Activated CD4-positive, CD25-positive, alpha-beta regulatory T cell (primary cell): ENCODE measurements at places on chromosomes 5 and 9.

GRCh38 chr9:131349881-131350563, 43.9 kb upstream of the PRRC2B start:
- peak; percentile 77 for DNase-seq

- DNase-seq = no peak
Observed at GRCh38 chr5:103442750-103443149, 119.8 kb downstream of the NUDT12 start.

DNA sequence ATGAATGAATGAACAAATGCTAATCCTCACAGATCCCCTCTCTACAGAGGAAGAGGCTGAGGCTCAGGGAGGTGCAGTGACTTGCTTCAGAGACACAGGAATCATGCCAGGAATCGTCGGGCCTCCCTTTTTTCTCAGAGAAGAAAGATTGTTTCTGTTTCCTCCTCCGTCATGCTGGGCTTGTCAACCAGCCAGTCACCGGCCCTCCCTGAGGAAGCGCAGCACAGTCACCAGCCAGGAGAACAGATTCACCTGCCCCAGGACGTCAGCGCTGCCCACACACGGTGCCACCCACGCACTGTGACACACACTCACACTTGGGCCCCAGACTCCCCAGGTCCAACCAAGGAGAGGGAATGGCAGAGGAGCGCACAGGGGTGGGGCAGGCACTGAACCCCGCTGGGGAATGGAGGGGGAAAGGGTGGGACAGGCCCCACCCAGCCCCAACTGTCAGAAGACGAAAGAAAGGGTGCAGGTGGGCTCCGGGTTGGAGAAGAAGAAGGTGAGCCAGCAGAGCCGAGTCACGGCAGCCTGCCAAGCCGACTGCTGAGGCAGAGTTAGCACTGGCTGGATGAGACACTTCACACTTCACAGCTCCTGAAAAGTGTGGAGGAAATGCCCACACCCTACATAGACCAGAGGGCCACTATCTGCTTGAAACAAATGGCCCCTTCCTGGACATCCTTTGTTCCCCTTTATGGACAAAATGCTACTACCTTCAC, 13.8 kb upstream of the ERGIC1 start:
- DNase-seq = peak; percentile 8

DNA sequence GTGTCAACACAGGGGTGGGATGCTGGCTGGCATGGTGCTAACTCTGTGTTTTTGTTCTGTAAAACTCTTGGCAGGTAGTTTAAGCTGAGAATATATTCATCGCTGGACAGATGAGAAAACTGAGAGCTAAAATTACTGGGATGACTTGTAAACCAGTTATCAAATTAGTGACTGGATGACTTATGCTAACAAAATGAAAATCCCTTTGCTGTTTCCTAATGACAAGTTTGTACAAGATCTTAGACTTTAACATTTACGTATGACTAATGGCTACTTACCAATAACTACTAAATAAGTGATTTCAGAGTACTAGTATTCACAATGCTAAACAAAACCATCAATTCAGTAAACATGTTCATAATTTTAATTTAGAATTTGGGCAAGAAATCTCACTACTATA, 854.8 kb upstream of the ARRDC3 start:
- DNase-seq = no peak

DNA sequence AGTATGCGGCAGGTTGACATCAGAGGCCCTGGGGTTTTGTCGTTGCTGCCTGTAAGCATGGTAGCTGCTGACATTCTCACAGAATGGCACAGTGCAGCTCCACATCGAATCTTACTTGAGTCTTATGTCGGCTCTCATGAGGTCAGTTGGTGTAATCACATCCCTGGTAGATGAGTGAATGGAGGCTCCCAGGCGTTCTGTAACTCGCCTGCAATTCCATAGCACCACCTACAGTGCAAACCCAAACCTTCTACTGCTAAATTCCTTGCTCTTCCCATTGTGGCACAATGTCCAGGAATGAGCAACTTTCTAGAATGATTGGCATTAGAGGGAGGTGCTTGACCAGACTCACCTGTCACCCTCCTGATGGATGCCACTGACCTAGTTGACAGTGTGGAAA, 578.4 kb downstream of the CCDC171 start:
- no peak for DNase-seq

GRCh38 chr9:86825299-86825698, 122.0 kb downstream of the GAS1 start:
- no peak for DNase-seq

- DNase-seq = no peak
Observed at GRCh38 chr9:13513716-13514444, 234.4 kb upstream of the MPDZ start.

DNA sequence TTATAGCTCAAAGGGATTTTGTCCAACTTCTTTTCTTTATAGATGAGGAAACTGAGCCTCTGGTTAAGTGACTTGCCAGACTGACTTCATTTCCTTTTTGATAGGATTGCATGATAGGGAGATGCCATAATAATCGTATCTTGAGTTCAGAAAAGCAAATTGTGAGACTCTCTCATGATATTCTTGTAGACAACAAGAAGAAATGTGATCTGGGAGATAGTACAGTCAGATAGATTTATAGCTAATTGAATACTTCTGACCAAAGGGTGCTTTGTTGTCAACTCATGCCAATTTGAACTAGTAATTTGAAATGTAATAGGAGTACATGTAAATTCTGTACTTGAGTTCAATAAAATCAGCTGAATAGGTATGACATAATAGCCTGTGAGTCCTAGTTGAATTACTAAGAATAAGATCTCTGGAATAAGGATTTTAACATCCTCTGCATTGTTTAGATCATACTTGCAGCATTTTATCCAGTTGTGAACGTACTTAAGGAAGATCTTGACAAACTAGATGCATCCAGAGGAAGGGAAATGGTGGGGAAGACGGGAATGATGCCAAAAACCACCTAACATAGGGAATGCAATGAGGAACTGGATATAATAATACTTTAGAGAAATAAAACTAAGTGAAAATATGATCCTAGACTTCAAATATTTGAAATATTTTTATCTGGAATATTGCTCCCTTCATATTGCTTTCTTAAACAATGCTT, 25.5 kb downstream of the CWC27 start:
- DNase-seq = no peak

- DNase-seq = no peak
Observed at GRCh38 chr5:57137401-57137800, 36.5 kb upstream of the GPBP1 start.

GRCh38 chr9:68509689-68510088, 31.0 kb downstream of the TMEM252 start:
- no peak for DNase-seq

DNA sequence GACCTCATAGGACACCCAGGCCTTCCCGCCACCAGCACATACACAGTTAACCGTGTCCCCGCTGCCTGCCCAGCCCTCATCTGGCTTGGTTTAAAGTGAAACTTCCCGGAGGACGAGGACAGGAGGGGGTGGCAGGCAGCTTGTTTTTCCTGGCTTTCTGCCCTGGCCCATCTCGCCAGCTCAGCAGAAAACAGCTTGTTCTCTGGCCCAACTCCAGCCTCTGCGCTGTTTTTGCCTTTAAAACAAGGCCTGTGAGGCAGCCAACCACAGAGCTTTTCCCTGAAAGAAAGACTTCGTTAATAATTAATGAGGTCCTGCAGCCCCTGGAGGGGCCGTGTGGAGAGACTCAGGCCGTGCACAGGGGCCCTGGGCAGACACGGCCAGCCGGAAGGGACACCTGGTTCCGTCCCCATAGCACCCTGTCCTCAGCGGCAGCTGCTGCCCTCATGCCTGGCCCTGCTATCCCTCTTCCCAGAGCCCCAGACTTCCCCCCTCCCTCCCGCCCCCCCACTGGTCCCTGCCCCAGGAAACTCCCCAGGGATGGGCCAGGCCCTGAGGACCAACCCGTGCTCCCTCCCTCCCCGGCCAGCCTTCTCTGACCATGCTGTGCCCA, 108.7 kb downstream of the RXRA start:
- DNase-seq = no peak

DNA sequence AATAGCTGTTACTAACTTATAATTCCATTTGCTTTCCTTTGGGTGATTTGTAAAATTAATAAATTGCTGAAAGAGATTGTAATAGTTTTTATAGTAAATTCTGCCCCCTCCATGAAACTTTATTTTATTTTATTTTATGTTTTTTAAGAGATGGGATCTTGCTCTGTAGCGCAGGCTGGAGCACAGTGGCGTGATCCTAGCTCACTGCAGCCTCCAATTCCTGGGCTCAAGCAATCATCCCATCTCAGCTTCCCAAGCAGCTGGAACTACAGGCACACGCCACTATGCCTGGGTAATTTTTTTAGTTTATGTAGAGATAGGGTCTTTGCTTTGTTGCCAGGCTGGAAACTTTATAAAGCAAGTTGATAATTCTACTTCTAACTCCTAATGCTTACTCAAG, 395 bp downstream of the IL33 start:
- no peak for DNase-seq

DNA sequence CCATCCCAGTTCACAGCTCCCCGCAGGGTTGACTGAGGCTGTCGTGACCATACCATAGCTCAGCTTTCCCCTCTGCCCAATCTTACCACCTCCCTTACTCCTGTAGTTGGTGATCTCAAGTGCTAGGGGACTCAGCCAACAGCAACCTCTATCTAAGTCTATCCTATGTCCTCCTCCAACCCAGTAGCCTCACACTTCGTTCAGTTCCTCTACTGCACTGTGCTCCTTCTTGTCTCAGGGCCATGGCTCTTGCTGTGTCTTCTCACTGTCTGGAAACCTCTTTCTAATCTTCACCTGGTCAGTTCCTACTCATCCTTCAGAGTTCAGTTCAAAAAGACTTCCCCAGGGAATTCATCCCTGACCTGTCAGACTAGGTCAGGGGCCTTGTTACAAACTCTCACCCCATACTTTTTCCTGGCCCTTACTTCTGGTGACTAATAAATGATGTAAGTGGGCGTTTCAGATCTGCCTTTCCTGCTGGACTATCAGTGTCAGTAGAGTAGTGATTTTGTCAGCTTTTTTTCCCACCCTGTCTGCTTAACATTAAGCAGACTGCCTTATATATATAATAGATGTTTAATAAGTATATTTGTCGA, 53.6 kb upstream of the NR3C1 start:
- DNase-seq = no peak

GRCh38 chr9:95213117-95213516, 104.4 kb downstream of the FANCC start:
- DNase-seq = no peak

- DNase-seq = no peak
Observed at GRCh38 chr5:133232435-133232834, 180.6 kb downstream of the HSPA4 start.

DNA sequence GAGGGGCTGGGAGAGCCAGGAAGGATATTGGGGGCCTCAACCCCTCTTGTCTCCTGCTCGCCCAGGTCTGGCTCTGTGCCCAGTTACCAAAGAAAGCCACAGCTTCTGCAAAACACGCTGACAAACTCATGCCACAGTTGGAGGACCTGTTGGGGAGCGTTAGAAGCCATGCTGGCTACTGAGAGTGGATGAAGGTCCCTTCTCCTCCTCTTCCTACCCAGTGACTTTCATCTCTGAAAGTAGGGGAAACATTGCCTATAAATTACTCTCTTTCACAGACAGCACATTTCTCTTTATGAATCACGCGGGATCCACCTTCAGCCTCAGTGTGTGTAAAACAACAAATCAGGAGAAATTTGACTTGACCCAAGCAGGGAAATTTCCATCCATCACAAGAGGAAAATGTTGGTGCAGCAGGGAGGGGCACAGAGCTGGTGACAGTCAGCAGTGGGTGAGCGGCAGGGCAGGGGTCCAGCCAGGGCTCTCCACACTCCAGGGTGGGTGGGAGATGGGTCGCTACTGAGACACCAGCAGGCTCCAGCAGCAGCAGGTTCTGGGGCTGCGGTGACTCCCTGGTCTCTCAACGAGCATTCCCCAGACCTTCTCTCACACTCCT, 181.9 kb downstream of the FGF18 start:
- no peak for DNase-seq

GRCh38 chr5:133311176-133311575, 259.4 kb downstream of the HSPA4 start:
- DNase-seq = no peak

- no peak for DNase-seq
Observed at GRCh38 chr9:122327175-122327574, 43.6 kb upstream of the PTGS1 start.

DNA sequence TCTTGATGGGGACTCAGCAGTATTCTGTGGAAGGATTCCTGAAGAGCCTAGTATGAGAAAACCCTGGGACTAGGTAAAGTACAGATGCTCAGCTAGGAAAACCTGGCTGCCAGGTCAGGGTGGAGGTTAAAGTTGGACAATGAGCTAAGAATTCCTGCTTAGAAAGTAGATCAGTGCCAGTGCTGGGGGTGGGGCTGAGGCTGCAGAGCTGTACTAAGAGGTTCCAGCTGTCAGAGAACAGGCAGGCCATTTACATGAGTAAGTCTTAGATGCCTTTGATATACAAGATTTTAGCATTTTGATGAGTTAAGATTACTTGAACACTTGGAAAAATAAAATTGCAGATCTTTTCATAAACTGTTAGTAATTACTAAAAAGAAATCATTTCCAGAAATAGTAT, 332.3 kb upstream of the NUDT12 start:
- DNase-seq = no peak
